CD4-positive, alpha-beta memory T cell (primary cell): ENCODE measurements at places on chromosomes 12 and 14. TPM values are rescaled to one million over a fixed set of nuclear protein-coding genes. Genes with fewer than 3 reads are reported as not detected.

DNA sequence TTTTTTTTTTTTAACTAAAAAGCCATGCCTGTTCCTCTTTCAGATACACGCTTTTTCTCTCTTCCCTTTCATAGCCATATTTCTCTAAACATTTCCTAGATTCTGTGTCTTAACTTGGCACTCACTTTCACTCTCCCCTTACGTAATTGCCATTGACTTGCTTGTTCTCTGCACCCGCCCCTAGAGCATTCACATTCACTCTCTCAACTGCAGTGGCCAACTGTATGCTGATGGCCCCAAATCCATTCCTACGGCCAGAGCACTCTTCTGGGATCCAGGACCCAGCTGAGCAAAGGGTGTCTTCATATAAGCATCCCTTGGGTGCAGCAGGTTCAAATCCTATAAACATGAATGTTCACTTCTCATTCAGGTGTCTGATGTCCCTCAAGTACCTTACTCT lies 59.5 kb downstream of the CKB start:
- no peak for DNase-seq

The PRICKLE1 gene
- polyA plus RNA-seq: not detected

- DNase-seq: no peak
Observed at GRCh38 chr12:98425859-98426258, 89.5 kb upstream of the TMPO start.

- no peak for DNase-seq
Observed at GRCh38 chr14:101893759-101894158, 70.6 kb upstream of the DYNC1H1 start.

- no peak for DNase-seq
Observed at GRCh38 chr12:93892423-93893268, 215.5 kb downstream of the CRADD start.

The ZFHX2 gene
- polyA plus RNA-seq: not detected

- no peak for DNase-seq
Observed at GRCh38 chr14:34522496-34522895, 17.0 kb downstream of the EAPP start.

GRCh38 chr12:10170216-10170615 lies 1.7 kb downstream of the OLR1 start:
- DNase-seq: no peak

The RNASE1 gene
- polyA plus RNA-seq: not detected

The NXPH4 gene
- not detected for polyA plus RNA-seq

GRCh38 chr12:128286970-128287369 lies 20.0 kb downstream of the TMEM132C start:
- no peak for DNase-seq

DNA sequence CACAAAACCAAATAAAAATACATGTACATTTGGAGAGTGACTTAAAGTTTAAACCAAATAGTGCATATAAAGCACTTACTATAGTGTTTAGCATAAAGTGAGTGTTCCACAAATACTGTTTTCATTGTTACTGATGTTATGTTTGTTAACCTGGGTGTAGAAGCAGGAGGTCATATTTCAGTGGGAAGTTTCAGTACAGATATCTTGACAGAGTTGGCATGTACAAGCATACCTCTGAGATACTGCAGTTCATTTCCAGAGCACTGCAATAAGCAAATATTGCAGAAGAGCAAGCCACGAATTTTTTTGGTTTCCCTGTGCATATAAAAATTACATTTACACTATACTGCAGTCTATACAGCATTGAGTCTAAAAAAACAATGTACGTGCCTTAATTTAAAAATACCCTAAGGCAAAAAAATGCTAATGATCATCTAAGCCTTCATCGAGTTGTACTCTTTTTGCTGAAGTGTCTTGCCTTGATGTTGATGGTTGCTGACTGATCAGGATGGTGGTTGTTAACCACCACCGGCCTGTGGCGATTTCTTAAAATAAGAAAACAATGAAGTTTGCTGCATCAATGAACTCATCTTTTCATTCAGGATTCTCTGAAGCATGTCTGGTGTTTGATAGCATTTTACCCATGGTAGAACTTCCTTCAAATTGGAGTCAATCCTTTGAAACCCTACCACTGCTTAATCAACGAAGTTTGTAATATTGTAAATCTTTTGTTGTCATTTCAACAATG lies 361.1 kb upstream of the RPL10L start:
- DNase-seq: no peak

GRCh38 chr14:105326891-105327694 lies 12.5 kb downstream of the PACS2 start:
- no peak for DNase-seq

GRCh38 chr12:64522807-64523206 lies 70.9 kb downstream of the TBK1 start:
- no peak for DNase-seq

- DNase-seq: no peak
Observed at GRCh38 chr12:106774808-106775524, 484 bp downstream of the RIC8B start.

- DNase-seq: no peak
Observed at GRCh38 chr12:21025656-21026055, 105.3 kb upstream of the SLCO1B1 start.

GRCh38 chr12:40192704-40193255 lies 32.0 kb upstream of the LRRK2 start:
- no peak for DNase-seq

The HCAR3 gene
- not detected for polyA plus RNA-seq

DNA sequence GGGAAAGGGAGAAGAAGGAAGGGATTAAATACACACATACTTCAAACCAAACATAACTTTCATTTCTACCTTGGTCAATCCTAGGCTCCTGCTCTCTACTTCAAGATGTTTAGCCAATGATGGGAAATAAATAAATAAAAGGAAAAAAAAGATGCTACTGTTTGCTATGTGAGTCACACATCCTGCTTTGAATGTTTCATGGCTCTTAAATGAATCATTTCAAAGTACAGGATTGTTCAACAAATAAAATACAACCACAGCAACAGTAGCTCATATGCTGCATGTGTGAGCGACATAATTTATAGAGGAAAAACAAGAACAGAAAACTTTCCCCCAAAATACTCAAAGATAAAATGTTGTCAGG lies 54.3 kb upstream of the NPFF start:
- no peak for DNase-seq

The PAH gene
- not detected for polyA plus RNA-seq

The TEX52 gene
- polyA plus RNA-seq: not detected

The BDKRB2 gene
- not detected for polyA plus RNA-seq

DNA sequence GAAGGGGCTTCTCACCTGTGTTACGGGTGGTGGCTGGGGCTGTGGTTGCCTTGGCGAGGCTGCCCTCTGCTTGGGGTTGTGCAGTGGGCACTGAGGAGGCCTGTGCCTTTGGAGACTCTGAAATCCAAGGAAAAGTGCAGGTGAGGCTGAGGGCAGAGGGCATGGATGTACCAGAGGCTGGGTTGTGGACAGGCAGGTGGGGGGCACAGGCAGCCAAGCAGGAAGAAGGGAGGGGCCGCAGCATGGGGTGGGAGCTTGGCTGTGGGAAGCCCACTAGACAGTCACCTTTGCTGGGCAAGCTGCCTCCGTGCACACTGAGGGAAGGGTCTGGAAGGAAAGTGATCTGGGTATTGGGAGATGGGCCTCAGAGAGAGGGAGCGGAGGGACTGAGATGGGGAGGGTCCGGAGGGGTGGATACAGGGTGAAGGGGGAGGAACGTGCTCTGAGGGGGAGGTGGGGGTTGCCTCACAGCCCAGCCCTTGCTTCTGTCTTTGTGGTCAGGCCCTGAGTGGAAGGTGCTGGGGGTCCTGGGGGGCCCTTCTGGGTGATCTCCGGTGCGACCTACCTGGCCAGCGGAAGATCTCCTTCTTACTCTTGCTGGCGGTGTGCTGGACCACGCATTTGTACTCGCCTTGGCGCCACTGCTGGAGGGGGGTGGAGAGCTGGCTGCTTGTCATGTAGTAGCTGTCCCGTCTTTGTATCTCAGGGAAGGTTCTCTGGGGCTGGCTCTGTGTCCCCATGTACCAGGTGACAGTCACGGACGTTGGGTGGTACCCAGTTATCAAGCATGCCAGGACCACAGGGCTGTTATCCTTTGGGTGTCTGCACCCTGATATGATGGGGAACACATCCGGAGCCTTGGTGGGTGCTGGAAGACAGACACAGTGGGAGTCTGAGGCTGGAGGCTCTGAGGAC lies 318.7 kb downstream of the TMEM121 start:
- DNase-seq: no peak

The CD4 gene
- polyA plus RNA-seq: 456 TPM

DNA sequence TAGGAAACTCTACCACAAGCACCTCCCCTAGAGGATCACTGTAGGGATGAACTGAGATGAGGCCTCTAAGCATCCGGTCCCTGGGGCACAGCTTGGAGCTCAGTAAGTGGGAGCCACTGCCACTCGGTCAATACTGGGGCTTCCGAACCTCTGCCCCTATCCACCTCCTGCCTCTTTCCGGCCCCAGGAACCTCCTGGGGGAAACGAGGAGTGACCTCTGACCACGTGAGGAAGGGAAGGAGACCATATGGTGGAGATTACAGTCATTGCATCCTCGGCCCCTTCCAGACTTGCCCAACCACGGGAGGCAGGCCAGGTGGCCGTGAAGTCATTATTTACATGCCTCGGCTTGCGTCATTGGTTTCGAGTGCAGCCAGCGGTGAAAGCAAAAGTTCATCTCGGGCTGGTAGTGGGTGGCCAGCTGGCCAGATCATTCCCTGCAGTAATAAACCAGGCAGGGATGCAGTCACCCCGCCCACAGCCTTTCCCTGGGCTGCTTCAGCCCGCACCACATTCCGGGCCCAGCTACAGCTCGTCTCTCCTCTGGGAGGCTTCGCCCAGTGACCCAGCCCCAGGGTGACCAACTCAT lies 65.4 kb downstream of the C14orf132 start:
- DNase-seq: no peak

The RIN3 gene
- polyA plus RNA-seq: 4.0 TPM

DNA sequence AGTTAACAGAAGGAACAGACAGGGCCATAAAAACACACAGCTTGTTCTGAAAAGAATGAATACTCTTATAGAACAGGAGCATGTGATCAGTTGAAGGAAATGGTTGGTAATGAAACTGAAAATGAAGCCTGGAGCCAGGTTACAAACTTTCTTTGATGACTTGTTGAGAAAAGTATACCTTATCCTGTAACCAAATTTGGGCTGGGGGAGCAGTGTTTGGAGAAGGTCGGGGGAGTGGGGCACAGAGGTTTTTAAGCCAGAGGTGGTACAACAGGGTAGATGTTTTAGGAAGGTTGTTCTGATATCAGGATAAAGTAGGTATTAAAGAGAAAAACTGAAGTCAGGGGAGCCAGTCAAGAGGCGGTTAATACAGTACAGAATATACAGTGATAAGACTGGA lies 8.2 kb downstream of the GOLT1B start:
- DNase-seq: peak; percentile 25

GRCh38 chr12:69343357-69343756 lies 4.8 kb upstream of the LYZ start:
- DNase-seq: no peak

DNA sequence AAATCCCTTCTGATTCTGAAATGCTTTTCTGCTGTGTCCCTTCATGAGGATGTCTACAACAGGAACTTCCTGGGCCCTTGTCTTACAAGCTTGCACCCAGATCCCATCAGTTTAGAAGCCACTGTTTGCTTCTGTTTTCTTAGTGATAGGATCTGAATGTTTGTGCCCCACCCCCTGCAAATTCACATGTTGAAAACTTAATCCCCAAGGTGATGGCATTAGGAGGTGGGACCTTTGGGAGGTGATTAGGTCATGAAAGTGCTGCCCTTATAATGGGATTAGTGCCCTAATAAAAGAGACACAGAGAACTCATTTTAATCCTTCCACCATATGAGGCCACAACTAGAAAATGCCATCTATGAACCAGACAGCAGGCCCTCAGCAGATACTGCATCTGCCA lies 36.0 kb upstream of the GNPNAT1 start:
- DNase-seq: no peak

The CORO1C gene
- 12.6 TPM for polyA plus RNA-seq

DNA sequence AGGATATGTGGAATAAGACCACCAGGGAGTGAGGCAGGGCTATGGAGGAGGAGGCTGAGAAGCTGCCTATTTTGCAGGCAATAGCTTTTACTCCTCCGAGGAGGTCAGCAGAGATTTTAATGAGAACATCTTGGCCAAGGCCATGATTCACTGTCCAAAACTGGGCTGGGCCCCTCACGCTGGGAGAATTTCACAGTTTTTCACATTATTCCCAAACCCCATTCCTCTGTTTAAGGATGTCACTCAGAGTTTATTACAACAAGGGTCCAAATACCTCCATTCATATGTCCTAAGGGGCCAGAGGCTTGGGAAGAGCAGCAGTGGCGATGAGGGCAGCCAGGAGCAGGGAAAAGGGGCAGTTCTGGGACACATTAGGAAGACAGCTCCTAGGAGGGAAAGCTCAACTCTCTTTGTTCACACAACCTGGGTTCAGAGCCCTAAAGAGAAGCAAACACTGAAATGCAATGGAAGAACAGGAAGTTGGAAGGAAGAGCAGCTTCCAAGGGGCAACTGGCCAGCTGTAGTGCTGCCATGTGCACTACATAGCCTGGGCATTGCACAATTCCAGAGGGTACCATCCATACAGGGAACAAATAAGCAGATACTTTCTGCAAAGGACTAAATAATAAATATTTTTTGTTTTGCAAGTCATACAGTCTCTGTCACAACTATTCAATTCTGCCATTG lies 283.2 kb downstream of the NUAK1 start:
- DNase-seq: no peak

GRCh38 chr14:44785096-44785495 lies 176.7 kb downstream of the KLHL28 start:
- no peak for DNase-seq

GRCh38 chr14:22908601-22909000 lies 10.3 kb downstream of the RBM23 start:
- no peak for DNase-seq

GRCh38 chr12:87086118-87086891 lies 830.1 kb upstream of the MGAT4C start:
- no peak for DNase-seq

GRCh38 chr12:49019120-49019430 lies 499 bp upstream of the PRKAG1 start:
- no peak for DNase-seq

The FSCB gene
- polyA plus RNA-seq: not detected

GRCh38 chr12:98639491-98639890 lies 5.1 kb downstream of the IKBIP start:
- no peak for DNase-seq

The DDX23 gene
- polyA plus RNA-seq: 14.3 TPM

DNA sequence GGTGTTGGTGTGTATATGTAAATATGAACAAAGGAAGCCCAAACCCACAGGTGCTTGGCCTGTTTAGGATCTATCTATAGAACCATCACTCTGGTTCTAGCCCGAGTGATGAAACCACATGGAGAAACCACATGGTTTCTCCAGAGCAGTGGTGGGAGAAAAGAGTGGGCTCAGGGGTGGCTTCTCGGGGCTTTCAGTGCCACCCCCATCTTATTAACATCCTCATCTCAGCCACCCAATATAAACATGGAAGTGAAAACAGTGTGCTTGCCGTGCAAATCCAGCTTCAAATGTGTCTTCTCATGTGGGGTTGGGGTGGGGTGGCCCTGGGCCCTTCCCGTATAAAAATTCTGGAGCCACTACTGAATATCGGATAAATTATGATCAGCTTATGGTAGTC lies 109.0 kb downstream of the STAB2 start:
- no peak for DNase-seq

DNA sequence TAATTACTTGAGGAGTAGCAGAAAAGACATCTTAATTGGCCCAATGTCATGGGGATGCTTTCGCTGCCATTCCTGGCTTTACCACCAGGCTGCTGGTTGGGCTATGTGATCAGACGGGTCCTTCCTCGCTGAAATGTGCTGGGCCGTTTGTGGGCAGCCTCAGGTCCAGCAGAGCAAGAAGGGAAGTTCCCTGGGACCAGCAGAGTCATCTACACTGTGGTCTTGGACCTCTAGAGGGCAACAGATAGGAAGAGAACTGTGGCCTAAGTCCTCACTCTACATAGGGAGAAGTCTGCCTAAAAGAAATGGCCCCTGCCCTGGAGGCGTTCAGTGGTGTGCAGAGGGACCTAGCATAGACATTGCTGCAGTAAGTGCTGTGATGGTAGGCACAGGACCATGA lies 10.9 kb downstream of the EVL start:
- DNase-seq: no peak
